ENCODE measurements at places on chromosomes 4 and X.

GRCh38 chr4:930028-930551 lies 2.0 kb downstream of the GAK start:
- peak; percentile 3 for DNase-seq

- no peak for DNase-seq
Measured at GRCh38 chrX:137198040-137198439, 164.2 kb upstream of the GPR101 start.

- DNase-seq = no peak
Measured at GRCh38 chrX:54181202-54181953, 1.7 kb downstream of the FAM120C start.

- no peak for DNase-seq
Measured at GRCh38 chr4:94412019-94412657, 39.6 kb upstream of the PDLIM5 start.

- DNase-seq = no peak
Measured at GRCh38 chrX:68757331-68757730, 71.5 kb upstream of the EFNB1 start.

GRCh38 chr4:105710678-105711077 lies 2.1 kb downstream of the GSTCD start:
- no peak for DNase-seq

- no peak for DNase-seq
Measured at GRCh38 chrX:45142185-45142584, 58.5 kb downstream of the DIPK2B start.

GRCh38 chrX:40197071-40197470 lies 99.3 kb upstream of the BCOR start:
- DNase-seq = no peak

DNA sequence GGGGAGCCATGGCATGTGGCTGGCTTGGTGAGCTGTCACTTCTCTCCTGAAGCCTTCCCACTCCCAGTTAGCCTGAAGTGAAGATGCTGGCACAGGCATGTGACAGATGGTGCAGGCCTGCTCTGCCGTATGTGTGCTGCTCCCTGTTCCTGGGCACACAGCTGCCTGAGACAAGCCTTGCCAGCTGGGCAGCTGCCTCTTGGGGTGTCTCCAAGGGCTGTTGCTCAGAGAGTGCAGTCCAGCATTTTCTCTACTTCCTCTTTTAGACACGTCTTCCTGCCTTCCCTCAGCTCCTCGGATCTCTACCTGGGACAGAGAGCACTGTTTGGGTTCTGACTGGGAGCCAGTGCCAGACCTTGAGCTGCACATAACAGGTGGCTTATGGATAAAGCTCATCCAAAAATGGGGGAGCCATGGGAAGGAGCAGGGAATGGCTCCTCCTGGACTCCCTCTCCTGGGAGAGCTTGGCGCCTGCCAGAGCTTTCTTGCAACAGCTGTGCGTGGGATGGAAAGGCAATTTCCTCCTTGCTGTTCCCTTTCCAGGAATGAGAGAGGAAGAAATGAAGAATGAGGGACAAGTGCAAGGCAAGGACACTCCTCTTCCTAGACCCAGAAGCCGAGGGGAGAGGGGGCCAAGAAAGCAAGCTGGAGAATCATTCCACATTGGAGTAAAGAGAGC lies 132.9 kb downstream of the MSL3 start:
- no peak for DNase-seq

GRCh38 chr4:96343836-96344235 lies 503.9 kb downstream of the PDHA2 start:
- DNase-seq = no peak

- DNase-seq = no peak
Measured at GRCh38 chr4:173403051-173403450, 4.1 kb upstream of the SCRG1 start.

DNA sequence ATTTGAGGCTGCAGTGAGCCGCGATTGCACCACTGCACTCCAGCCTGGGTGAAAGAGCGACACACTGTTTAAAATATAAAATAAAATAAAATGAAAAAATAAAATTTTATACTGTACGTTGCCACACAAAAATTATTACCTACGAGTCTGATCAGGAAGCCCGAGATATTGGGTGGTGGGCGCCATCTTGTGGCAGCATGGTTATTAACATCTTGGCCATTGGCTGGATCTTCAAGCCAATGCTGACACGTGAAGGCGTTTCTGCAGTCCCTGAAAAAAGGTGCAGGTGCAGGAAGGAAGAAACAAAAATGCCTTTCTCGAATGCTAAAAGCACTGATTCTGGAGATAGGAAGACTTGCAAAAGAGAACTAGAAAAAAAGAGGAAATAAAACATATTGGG lies 4.9 kb upstream of the TLR8 start:
- DNase-seq = no peak

- DNase-seq = no peak
Measured at GRCh38 chrX:37580080-37580479, 8.6 kb downstream of the LANCL3 start.

DNA sequence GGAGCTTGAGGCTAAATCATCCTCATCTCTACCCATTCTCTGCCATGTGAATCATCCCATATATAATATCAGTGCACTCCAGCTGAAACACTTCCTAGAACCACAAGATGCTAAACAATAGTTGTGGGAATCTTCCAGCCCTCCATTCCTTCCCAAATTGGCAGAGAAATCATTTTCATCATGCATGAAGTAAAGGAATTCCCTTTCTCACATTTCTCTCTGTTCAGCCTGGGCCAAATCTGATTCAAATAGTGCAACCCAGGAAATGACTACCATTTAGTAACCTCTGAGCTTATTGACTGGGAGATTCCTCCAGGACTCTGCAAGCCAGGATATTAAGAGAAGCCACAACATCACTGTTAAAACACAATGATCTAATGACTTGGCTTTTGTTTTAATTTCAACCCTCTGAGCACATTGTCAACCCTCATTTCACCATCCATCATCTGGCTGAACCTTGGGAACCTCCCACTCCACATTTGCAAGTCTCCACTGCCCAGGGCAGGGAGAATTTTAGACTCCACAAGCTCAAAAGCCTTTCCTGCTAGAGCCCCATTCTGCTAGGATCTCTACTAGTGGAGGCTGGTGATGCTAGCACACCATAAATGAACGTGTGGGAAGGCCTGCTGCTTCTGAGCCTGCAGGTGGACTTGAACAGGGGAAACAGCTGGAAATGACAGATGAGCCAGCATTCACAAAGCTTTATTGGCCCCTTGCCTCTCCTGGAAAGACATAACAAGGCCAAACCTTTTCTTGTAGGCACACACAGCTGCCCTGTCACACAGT lies 133.9 kb downstream of the TET2 start:
- no peak for DNase-seq

GRCh38 chr4:164485136-164485535 lies 268.8 kb upstream of the SMIM31 start:
- DNase-seq = no peak

GRCh38 chr4:3871181-3871852 lies 105.1 kb downstream of the ADRA2C start:
- no peak for DNase-seq

DNA sequence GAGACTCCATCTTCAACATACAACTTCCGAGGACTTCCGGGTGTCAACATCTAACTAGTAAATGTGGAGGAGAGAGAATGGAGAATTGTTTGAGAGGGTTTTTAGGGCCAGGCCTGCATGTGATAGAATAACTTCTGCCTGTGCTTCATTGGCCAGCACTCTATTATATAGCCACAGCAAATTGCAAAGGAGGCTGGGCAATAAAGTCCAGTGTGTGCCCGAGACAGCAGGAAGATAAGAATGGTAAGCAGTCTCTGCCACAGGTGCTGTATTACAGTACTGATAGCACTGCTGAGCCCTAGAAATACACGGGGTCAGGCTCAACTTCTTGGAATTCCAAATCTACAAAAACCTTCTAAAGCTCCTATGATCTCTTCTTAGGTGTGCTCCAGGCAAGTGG lies 20.8 kb upstream of the LIMCH1 start:
- DNase-seq = no peak

DNA sequence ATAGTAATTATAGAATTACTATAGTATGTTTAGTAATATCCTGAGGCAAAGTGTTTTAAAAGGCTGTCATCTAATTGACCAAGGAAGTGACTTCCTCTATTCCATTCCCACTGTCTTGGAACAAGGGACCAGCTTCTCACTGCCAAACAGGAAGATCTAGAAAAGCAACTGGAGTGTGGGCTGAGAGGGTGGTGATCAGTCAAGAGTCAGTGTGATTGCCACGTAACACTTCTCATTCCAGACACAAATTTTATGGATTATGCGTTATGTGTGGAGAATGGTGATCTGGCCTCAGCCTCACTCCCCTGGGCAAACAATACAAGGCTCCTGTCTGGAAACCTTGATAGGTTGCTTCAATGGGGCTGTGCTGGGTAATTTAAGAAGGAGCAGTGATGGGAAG lies 60.0 kb downstream of the RRAGB start:
- DNase-seq = no peak

DNA sequence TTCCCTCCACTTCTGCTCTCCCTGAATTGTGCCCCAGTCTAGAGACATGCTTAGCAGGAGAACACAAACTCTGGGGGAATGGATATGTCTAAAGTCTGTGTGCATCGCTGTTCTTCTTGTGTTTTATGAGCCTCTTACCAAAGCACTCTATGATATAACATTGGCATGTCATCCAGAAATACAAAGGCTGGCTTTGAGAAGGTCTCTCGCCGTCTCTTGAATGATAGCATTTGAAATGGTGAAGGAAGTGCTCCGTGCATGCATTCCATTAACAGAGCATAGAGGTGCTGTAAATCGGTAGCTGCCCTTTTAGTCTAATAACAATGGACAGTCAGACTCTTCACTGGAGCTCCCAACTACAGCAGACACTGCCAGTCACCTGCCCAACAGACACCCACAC lies 7.1 kb upstream of the FAM149A start:
- DNase-seq = no peak

Measured in NCI-H187 (cell line).